Panc1 (cell line): ENCODE measurements at places on chromosomes 2 and 18.

DNA sequence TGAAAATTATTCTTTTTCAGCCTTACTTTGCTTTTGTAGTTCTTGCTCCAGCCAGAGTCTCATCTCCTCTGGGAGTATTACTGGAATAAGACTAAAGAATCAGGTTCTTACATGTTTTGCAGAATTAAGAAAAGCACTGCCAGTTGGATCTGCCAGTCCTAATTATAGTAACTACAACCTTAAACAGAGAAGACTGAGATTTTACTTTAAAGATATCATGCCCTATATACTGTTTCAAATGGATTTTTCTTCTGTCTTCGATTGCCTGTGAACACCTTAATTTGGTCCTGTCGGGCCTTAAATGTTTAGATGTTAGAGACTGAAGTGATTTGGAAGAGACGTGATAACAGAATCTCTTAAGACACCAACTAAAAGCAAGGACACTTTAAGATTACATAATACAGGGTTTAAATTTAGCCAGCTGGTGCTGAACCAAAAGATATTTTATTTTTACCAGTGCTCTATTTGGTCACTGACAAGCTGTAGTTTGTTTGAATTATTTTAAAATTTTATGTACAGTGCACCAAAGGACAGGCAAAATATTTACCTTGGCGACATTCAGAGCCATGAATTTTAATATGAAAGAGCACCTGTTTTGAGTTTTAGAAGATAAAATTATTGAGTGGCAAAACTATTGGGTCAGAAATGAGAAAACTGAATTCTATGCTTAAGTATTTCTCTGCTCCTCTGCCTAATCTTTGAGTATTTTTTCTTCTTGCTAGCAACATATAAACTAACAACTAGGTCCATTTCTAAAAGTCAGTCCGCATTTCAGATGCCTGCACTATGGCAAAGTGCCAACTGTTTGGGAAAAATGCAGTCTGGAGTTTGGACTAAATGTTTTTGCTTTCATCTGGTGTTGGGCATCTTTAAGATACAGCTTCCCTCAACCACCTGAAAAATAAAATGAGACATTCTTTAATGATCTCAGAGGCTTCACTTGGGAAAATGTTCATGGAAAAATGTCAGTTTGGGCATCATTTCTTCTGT is 300.0 kb downstream of the XIRP2 start:
- DNase-seq = no peak

GRCh38 chr18:23453680-23454058 is 582 bp downstream of the RIOK3 start:
- DNase-seq = no peak

DNA sequence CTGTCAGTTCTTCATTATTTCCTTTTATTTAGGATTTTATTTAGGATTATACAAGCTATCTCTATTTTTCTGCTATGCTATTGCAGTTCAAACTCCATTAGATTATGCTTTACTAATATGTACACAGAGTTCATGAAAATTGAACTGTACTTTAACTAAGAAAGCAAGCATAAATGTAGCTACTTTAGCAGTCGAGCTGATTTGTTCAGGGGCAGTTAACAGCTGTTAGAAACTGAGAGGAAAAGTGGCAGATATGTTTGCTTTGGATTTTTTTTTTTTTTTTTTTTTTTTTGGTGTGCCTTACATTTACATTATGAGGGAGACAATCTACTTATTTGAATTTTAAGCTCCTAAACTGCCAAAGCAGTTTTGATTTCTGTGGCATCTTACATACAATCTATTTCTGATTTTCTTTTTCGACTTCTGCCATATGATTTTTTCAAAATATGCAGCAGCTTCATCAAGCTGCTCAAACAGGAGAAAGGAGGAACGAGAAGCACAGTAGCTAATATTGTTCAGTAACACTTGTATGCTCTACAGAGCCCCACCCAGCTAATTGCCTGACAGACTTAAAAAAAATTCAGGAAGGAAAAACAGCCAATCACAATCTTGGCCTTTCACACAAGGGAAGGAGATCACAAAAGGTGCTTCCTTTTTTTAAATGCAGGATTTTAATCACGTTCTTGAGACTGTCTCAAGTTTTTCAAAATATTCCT is 233.4 kb upstream of the SIX3 start:
- no peak for DNase-seq

- no peak for DNase-seq
Measured at GRCh38 chr2:177264693-177265587, at the start of gene NFE2L2. TSS of gene NFE2L2 (minus strand) at chr2:177264727. CDS start at chr2:177264576, 151 bp downstream.

- no peak for DNase-seq
Measured at GRCh38 chr2:99565227-99565626, 75.4 kb upstream of the REV1 start.

DNA sequence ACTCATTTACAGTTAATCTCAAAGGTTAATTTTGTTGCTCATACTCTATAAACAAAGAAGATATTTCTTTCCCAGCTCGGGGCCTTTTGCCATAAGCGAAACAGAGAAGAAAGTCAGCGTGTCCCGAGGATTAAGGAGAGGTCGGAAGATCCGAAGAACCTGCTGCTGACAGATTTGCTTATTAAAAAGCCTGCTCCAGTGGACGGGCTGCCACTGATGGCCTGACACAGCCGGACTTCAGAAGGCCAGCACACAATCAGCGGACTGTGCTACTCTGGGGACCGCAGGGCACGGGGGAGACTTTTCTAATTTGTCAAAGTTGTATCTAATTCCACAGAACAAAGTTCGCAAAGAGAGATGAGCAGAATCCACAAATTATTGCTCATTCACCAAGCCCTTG is 315.4 kb downstream of the ETAA1 start:
- no peak for DNase-seq

DNA sequence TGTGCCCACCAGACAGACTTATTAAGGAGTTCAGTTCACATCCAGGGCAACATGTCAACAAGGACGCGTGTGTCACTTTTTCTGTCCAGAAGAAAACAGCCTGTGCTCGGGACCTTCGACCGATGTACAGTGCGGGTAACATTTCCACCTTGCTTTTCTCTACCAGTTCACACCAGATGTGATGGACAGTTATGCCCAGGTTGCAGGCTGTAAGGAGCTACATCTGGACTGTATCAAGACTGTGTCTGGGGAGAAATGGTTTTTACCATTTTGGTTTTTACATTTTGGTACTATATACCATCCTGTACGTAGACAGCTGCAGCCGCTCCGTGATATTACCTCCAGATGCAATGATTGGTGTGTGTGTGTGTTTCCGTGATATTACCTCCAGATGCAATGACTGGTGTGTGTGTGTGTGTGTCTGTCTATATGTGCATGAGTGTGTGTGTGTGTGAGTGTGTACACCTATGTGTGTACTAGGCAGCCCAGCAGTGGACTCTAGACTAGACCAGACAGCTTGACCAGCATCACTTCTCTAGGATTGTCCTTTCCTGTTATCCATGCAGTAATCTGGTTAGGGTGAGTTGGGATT is 118.0 kb downstream of the COL6A3 start:
- DNase-seq = no peak

- no peak for DNase-seq
Measured at GRCh38 chr2:51919395-51919794, 887.5 kb upstream of the NRXN1 start.

GRCh38 chr2:128187032-128187654 is 96.1 kb downstream of the UGGT1 start:
- no peak for DNase-seq

DNA sequence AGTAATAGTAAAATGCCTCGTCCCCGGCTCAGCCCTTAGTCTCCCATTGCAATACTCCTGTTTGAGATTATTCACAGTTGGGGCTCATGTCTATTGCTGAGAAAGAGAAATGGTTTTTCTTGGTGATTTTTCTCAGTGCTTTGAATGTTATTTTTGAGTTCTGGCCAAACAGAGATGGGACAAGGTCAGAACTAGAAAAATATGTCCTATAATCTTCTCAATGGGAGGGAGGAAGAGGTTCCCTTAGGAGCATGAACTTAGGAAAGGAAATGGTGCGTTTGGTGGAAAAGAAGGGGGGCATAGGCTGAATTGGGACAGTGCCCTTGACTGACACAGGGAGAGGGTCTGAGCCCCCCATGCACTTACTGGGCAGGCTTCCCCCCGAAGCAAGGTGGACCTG is 133.8 kb downstream of the AGAP1 start:
- no peak for DNase-seq

DNA sequence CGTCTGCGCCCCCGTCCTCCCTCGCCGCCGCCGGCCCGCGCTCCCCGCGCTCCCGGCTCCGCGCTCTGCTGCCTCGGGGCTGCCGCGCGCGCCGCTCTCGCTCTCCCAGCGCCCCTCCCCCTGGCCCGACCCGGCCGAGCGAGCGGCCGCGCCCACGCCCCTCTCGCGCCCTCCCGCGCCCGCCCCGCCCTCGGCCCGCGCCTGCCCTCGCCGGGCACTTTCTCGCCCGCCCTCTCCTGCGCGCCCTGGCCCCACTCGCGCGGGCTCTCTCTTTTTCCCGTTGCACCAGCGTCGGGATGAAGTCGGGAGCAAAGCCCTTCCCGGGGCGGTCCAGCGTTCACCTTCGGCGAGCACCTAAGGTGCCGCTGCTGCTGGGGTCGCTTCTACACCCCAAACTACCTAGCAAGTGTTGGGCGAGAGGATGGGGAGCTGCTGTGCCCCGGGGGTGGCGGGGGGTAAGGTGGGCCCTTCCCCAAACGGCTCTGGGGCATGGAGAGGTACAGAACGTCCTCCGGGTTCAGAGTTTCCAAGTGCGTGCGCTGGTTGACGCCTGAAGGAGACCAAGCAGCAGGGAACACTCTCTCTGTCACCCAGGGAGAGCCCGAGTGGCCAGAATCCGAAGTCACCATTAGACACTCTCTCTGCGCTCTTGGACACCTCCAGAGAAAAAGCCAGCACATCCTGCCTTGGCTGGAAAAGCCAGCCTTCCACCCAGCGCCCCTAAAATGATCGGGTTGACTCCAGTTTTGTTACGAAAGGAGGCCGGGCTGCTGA is at the start of gene COLEC12:
TSS of gene COLEC12 (minus strand) at position 70 of the 774 bp plus-strand sequence. CDS start 187 bp downstream, outside the sequence.
- DNase-seq = no peak

DNA sequence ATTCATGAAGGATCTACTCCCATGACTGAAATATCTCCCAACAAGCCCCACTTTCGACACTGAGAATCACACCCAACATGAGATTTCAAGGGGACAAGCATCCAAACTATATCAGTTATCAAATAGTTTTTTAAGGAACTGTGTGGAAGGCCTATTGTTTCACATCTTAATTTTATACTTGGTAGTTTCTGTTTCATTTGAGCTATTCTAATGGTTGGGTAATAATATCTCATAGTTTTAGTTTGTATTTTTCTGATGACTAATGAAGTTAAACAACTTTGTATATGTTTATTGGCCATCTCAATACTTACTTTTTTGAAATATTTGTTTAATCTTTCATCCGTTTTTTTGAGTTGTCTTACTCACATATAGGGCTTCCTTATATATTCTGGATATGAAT is 135.0 kb downstream of the SCG2 start:
- DNase-seq = no peak

- DNase-seq = no peak
Measured at GRCh38 chr2:113077921-113078320, 10.2 kb downstream of the IL1F10 start.

DNA sequence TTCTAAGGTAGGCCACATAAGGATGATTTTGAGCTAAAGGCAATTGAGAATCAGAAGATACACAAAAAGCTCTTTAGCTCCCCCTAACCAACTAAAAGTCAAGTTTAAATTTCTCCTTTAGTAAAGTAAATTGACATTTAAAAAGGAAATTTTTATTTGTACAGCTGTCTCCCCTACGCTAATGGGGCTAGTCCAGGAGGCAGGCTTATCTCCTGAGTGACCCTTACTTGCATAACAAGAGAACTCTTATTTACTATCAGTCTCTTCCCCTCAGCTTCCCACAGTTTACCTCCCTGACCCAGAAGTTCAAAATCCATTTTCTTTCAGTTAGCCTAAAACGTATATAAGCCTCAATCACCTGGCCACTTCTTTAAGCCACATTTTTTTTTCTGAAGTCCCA is 1002.8 kb upstream of the NRXN1 start:
- no peak for DNase-seq

DNA sequence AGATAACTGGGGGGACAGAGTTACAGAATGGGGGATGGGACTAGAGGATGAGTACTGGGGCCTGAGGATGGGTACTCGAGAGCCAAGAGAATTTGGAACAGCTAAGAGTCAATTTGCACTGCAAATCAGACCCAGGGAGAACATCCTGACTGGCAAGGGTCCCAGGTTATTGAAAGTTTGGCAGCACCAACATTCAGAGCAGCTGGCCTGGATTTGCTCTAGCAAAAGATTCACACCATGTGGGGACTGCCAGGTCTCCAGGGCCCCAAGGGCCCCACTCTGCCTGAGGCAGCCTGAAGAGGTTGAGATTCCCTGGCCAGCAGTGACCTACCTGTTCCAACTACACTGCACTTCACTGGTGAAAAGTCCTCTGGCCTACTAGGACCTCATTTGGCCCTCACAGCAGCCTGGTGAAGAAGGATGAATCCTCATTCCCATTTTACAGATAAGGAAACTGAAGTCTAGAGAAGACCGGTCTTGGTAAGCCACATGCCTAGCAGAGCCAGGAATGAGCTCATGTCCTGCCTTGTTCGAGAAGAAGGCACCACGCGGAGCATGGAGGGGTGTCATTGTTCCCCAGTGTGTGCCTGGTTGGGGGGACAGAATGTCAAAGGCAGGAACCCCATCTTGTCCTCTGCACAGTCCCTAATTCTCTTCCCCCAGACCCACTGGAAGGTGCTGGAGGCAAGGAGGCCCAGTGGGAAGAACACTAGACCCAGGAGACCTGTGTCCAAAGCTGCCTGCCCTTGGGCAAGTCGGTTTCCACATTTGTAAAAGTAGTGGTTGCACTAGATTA is 258.6 kb downstream of the TNS1 start:
- no peak for DNase-seq

DNA sequence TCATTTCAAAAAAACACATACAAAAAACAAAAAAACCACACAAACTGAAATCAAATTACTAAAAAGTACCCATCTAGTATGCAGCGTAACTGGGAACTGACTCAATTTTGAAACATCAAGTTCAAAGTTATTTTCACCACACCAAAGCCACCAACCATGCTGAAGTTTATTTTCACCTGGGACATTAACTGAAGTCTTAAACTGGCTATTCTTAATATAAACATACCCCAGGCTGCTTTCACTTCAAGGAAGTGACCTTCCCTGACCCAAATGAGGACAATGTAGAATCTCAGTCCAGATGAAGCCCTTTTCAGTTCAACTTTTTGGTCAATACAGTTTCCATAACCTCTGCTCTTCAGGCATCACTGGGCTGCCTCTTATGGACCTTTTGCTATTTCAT is 84.6 kb downstream of the PIGN start:
- DNase-seq = no peak

DNA sequence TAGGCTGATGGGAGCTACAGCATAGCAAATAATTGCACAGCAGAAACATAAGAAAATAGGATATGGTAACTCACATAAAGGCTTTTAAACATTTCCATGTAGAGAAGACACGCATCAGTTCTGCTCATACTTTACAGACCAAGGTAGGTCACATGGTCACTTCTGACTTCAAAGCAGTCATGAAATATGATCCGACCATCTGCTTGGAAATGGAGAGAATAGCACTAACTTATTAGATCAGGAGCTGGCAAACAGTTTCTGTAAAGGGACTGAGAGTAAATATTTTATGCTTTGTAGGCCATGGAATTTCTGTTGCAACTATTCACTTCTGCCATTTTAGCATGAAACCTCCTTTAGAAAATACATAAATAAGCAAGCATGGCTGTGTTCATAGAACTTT is 936.6 kb upstream of the FANCL start:
- no peak for DNase-seq
